ENCODE measurements at places on chromosomes 7 and 10. TPM values are rescaled to one million over a fixed set of nuclear protein-coding genes. Genes with fewer than 3 reads are reported as not detected.
A peak's percentile ranks its signal among the peaks of the same experiment; 100 is the strongest.

Gene PGAM1
- total RNA-seq, result 833 TPM

Gene EMX2
- not detected for total RNA-seq

Gene NDUFA5
- total RNA-seq, result 72.9 TPM

Gene LRRC18
- not detected for total RNA-seq

Gene SLC16A12
- total RNA-seq, result 10.9 TPM

Gene MOGAT3
- 0.81 TPM for total RNA-seq

Gene CYP3A4
- 0.33 TPM for total RNA-seq

Gene FAM241B
- total RNA-seq, result 28.9 TPM

GRCh38 chr7:41655426-41655825 is 47.5 kb downstream of the INHBA start:
- DNase-seq, result no peak

DNA sequence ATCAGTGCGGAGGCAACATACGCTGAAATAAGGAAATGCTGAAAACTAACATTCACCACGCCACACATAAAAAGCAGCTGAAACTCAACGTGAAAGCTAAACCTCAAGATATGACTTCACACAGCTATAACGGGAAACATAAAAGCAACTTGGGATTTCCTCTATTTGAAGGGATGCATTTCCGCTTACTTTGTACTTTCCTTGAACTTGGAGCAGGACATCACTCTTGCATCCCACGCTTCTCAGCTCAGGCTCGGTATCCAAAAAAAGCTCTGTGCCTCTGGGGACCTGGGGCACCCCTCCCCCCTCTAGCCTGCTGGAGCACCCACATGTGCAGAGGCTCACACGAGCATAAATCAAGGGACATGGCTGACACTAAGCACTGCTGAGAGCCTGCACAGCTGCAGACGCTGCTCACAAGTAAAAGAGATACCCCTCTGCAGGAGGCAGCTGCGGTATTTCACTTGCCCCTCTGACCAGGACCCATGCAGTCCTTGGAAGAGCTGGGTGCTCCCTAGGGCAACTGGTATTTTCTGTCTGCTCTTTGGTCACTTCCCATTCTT is 34.2 kb downstream of the PARD3 start:
- DNase-seq, result no peak

DNA sequence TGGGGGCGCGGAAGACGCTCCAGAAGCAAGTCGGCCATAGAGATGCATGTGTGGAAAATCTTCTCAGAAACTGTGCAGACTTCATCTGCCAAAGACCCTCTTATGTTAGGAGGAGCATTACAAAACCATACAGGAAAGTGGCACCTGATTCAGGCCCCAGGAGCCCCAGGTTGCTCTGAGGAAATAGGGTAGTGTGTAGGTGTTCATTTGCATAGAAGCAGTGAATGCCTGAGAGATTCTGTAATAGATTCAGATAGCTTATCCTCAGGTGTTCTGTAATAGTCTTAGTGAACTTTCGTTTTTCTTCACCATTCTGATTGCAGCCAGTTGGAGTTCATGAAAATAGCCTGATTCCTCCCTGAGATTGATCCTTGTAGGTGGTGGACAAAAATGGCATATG is 106.4 kb upstream of the GJD4 start:
- DNase-seq, result no peak

- no peak for DNase-seq
These were observed 707.9 kb downstream of the AUTS2 start for GRCh38 chr7:70306173-70306572.

DNA sequence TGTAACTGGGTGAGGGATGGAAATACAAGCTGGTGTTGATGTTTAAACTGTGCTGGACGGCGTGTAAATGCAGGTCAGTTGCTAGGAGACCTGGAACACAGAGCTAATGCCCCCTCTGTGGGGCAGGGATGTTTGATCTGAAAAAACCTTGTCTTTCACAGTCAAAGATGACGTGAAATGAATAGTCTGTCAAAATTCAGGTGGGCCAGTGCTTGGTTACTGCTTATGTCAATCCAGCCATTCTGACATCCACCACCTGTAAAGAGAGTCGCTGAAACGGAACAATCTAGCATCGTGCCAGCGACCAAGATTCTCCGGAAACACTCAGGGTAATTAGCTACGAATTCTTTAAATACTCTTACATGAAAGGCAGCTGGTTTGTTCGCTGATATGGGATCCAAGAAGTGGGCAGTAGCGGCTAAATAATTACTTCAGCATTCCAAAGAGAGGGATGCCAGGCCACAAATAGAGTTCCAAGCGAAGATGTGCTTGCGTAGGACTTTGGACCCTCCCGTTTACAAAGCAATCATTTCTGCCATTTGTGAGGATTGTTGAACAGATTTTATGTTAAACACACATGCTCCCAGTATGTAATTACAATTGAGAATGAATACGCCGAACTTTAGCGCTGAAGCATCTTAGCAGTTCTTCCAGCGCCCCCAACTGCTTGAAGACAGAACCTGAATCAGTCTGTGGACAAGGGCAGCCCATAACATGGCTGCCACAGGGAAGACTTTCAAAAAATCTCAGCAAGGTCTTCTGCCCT is 7.3 kb upstream of the ASB4 start:
- DNase-seq, result peak; percentile 27

DNA sequence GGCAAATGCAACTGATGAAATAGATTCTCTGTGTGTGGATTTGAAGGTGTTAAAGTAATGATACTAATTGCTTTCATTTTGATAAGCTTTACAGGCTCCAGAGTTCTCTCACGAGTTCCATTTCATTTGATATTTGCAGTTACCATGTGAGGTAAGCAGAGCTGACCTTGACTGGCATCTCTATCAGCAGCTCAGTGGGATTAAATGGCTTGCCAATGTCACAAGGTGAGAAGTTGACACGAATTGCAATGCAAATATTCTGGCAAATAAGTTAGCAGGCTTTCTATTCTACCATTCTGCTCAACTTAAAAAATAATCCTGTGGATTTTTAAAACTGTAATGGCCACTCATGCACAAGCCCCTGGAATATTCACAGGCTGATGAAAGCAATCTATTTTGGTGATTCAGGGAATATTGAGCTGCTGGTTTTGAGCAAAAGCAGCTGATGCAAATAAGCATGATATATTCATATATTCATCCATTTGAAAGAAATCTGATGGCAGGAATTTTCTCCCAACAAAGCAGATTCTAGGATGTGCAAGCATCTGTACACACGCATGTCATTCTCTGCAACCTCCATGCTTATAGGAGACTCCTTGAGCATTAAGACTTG is 64.5 kb upstream of the ANKRD1 start:
- no peak for DNase-seq

DNA sequence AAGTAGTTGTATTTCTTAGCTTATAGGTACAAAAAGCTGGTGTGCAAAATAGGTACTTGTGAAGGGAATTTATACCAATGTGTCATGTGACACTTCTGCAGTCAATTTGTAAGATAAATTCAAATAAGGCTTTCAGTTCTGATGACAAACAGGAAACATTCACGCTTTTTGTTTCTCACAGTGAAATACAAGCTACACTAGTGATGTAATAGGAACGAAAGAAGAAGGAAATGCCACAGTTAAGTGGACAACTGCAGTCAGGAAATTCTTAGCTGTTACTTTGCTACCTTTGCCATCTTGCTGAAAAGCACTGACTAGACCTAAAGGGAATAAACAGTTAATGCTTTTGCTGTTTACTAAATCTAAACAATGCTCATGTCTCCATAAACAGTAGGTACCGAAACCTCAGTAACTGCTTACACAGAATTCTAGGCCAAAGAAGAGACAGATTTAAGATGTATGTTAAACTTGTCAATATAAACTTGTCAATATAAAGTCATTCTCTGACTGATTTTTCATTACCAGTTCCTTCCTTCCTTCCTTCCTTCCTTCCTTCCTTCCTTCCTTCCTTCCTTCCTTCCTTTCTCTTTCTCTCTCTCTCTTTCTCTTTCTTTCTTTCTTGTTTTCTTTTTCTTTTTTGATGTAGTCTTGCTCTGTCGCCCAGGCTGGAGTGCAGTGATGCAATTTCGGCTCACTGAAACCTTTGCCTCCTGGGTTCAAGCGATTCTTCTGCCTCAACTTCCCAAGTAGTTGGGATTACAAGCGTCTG is 10.1 kb downstream of the OTUD1 start:
- no peak for DNase-seq

DNA sequence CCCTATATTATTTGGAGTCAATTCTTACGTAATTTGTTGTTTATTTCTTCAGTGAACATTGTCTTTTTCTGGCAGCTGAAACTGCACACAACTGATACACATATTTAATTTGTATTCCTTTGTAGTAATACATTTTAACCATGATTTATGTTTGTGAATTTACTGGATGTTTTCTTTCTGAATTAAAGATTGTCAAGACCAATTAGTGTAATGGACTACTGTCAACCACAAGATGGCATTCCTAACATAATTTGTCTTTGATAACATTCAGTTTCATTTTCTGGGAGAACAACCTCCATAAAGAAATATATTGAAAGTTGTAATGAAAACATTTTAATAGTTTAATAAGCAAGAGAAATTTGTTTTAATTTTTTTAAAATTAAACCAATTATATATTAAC is 10.1 kb downstream of the THNSL1 start:
- DNase-seq, result no peak

DNA sequence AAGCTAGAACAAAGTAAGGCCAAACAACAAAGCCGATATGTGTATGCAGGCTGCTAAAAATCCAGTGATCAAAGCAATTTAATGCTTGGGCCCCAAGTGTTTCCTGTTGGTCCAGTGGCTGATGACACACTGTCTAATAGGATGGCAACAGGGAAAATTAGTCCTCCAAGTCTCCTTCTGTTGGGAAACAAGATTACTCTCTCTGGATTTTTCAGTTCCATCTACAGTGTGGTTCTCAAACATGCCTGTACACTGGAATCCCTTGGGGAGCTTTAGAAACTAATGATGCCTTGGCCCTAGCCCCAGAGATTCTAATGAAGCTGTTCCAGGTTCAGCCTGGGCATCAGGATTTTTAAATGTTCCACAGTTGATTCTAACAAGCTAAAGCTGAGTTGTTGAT is 198.7 kb downstream of the AHR start:
- no peak for DNase-seq

DNA sequence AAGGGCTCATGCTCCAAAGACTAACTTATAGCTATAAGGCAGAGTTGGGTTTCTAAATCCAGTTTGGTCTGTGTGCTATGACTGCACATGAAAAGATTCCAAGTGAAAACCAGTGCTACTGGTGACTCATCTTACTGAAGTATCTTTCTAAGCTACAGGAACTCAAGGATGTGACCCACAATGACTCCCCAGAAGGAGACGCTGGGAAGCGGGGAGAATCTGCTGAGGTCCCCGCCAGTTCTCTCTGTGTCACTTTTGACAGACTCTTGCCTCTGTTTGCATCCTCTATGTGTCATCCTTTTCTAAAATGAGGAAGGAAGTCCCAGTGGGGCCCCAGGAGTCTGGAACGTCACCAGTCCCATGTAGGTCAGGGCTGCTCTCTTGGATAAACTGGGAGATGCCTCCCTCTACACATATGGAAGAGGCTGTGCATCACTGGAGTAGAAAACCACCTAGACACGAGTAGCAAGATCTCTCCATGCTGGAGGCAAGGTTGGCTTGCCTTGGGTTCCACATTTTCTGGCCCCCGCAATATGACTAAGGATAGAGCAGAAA is 28.8 kb upstream of the GPR26 start:
- DNase-seq, result no peak

- DNase-seq, result no peak
These were observed 1.5 kb downstream of the KCP start for GRCh38 chr7:128908750-128909624.

- DNase-seq, result peak; percentile 62
These were observed 66.8 kb upstream of the SEPHS1 start for GRCh38 chr10:13414855-13415254.

DNA sequence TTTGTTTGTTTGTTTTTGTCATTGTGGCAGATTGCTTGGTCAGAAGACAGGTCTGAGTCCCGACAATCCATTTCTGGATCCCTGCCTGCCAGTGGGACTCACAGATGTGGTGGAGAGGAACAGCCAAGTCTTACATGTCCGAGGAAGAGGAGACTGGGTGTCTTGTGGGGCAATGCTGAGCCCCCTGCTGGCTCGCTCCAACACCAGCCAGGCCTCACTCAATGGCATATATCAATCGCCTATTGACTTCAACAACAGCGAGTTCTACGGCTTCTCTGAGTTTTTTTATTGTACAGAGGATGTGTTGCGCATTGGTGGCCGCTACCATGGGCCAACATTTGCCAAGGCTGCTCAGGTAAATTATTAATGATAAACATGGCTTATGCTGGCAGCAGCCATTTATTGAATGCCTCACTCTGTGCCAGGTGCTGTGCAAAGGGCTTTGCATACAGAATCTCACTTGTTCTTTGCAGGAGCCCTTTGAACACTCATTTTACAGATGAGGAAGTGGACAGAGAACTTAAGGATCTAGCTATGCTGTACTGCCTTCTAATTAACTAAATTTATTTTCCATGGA is 33.3 kb downstream of the COX15 start:
- no peak for DNase-seq

GRCh38 chr10:59265141-59265540 is 88.7 kb downstream of the PHYHIPL start:
- DNase-seq, result no peak

- DNase-seq, result no peak
These were observed 16.3 kb downstream of the TPK1 start for GRCh38 chr7:144819566-144819965.

- peak; percentile 39 for DNase-seq
These were observed 72.3 kb upstream of the DNAJB12 start for GRCh38 chr10:72426986-72427385.

GRCh38 chr10:86666538-86666937 is 1.8 kb upstream of the LDB3 start:
- no peak for DNase-seq

- DNase-seq, result no peak
These were observed 161.5 kb downstream of the SEMA3D start for GRCh38 chr7:85025312-85025756.

DNA sequence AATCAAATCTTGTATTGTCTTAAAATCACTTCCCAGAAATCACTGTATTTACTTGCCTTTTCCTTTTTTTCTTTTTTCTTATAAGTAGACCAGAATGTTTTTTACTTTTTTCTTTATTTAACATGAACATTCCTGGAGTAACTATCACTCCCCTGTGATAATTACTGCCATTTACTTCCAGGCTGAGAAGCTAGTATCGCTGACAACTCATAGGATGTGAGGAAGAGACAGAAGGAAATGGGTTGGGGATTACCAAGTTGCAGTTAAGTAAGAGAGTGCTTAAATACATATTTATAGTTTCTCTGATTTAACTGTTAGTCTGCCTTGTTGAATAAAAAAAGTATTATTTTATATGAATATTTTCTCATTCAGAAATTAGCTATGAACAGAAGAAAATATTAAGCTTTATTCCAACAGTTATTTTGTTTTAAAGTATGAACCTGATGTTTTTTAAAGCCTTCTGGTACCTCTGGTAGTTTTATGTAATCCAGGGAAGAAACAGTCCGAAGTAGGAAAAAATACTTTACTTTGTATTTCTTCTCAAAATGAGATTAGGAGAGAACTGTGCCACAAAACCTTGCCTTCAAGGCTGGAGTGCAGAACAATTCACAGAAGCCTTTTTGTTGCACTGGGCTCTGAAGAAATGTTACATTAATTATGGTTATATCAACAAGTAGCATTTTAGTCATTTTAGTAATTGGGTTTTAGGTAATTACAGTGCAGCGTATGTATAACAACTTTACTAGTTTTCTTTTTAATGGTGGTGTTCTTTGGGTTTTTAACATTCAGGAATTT is 72.8 kb downstream of the SHOC2 start:
- DNase-seq, result no peak

- DNase-seq, result no peak
These were observed 7.4 kb upstream of the ESYT2 start for GRCh38 chr7:158836692-158837091.

GRCh38 chr7:125568799-125569198 is 639.2 kb upstream of the POT1 start:
- DNase-seq, result no peak

All from WTC11 (cell line).